ENCODE measurements at places on chromosomes 3 and 15. TPM values are rescaled to one million over a fixed set of nuclear protein-coding genes. Genes with fewer than 3 reads are reported as not detected.

The POLQ gene
- 16.9 TPM for total RNA-seq

The ISY1 gene
- total RNA-seq, result 31.4 TPM

The TMEM158 gene
- 10.6 TPM for total RNA-seq

The SLC22A14 gene
- total RNA-seq, result not detected

The ECE2 gene
- not detected for total RNA-seq

The SERPINI1 gene
- 1.0 TPM for total RNA-seq

The SMCO1 gene
- total RNA-seq, result not detected

The MAP6D1 gene
- total RNA-seq, result 4.9 TPM

The CLSTN2 gene
- total RNA-seq, result 1.5 TPM

The ADAMTS9 gene
- 15.1 TPM for total RNA-seq

The PARP3 gene
- 4.3 TPM for total RNA-seq

The IQGAP1 gene
- total RNA-seq, result 46.1 TPM

The ZPLD1 gene
- not detected for total RNA-seq

The PTPRG gene
- 41.2 TPM for total RNA-seq

The SERPINI2 gene
- 0.86 TPM for total RNA-seq

The GCNT3 gene
- not detected for total RNA-seq
